ENCODE measurements at places on chromosomes 2 and 18. TPM values are rescaled to one million over a fixed set of nuclear protein-coding genes. Genes with fewer than 3 reads are reported as not detected.

Gene SLC20A1
- total RNA-seq = 115 TPM

Gene RAPGEF4
- total RNA-seq = 0.63 TPM

Gene MRPS5
- 83.3 TPM for total RNA-seq

Gene INHA
- total RNA-seq = not detected

Gene CD302
- 0.08 TPM for total RNA-seq

Gene RGPD4
- total RNA-seq = not detected

Gene GAL3ST2
- total RNA-seq = 0.34 TPM

Gene PPP1R1C
- total RNA-seq = not detected
